ENCODE measurements at places on chromosomes 7 and 10.

GRCh38 chr7:49099587-49100326 lies 175.4 kb downstream of the CDC14C start:
- DNase-seq: no peak

GRCh38 chr10:48923748-48924147 lies 15.9 kb downstream of the LRRC18 start:
- no peak for DNase-seq

GRCh38 chr7:28356619-28357018 lies 55.7 kb upstream of the CREB5 start:
- DNase-seq: no peak

DNA sequence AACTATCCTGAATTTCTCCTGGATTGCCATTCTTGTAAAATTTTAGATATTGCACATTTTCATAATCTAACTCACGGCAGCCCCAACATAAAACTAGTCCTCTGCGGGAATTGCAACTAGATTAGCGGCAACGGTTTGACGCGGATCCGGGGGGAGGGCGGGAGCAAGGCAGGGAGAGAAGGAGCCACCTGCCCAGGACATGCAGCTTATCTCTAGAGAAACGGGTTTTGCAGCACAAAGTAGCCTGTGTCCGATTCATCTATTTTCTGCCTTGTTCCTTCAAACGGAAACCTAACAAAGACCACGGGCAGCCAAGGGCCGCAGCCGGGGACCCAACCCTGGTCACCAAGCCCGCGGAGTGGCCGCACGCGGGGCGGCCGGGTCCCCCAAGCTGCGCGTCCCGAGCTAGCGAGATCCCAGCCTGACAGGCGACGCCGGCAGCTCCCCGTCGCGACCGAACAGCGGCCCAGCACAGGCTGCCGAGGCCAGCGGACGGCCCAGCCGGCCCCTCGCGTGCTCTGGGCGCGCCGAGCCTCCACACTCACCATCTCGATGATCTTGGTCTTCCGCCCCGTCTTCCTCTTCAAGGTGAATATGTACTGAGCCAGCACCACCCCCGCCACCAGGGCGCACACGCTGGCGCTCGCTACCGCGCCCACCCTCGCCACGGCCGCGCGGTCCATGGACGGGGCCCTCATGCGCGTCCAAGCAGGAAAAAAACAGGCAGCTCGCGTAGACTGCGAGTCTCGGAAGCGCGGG lies at the start of gene NT5C3A:
Gene NT5C3A (minus strand): TSS at position 754 of the 759 bp plus-strand sequence. CDS start 71 bp downstream, at position 683.
- DNase-seq: peak; percentile 62

DNA sequence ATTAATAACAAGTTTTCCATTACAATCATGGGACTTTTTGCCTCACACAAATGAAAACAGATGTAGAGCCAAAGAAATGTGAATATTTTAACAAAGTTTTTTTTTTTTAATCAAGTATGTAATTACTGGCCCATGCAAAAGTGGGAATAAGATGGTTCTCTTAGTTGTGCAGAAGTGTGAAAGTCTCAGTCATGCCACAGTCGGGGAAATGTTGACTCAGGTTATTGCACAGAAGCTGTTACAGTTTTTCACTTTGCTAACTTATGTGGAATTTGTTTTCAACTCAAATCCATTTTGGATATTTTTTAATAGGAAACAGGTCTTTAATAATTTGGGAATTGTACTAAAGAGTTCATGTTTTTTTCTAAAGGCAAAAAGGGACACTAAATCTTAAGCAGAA lies 44.0 kb upstream of the CAV2 start:
- DNase-seq: no peak

GRCh38 chr7:134685250-134685649 lies 38.6 kb downstream of the BPGM start:
- no peak for DNase-seq

GRCh38 chr7:136275794-136276193 lies 298.6 kb upstream of the MTPN start:
- no peak for DNase-seq
